ENCODE measurements at places on chromosomes 13 and 19. TPM values are rescaled to one million over a fixed set of nuclear protein-coding genes. Genes with fewer than 3 reads are reported as not detected.

Gene MYADM
- total RNA-seq, result 2.4 TPM

Gene CD37
- 0.82 TPM for total RNA-seq

Gene PCSK4
- total RNA-seq, result 3.7 TPM

Gene CADM4
- total RNA-seq, result 93.3 TPM

Gene ZNF627
- 106 TPM for total RNA-seq

Gene ZNF675
- 70.9 TPM for total RNA-seq

Gene APC2
- 116 TPM for total RNA-seq

Gene DPF1
- total RNA-seq, result 39.9 TPM

Gene BRME1
- total RNA-seq, result 13.0 TPM

Gene SIAH3
- 8.2 TPM for total RNA-seq

Gene VSTM1
- total RNA-seq, result not detected

Gene CERS4
- 57.9 TPM for total RNA-seq

Gene TEKTIP1
- 0.41 TPM for total RNA-seq

Gene NCCRP1
- total RNA-seq, result not detected

Gene METTL21C
- total RNA-seq, result 0.41 TPM

Gene TEX29
- total RNA-seq, result not detected

Gene KL
- total RNA-seq, result 2.0 TPM

Gene ANGPTL4
- 0.82 TPM for total RNA-seq

Gene ZNF121
- 106 TPM for total RNA-seq

Gene C13orf46
- total RNA-seq, result under 0.01 TPM

Gene NLRP9
- not detected for total RNA-seq

Gene CNFN
- total RNA-seq, result not detected

Gene EID2B
- total RNA-seq, result 24.1 TPM

Gene GZMM
- total RNA-seq, result 0.41 TPM

Gene KIR3DL2
- not detected for total RNA-seq

Gene FAM216B
- total RNA-seq, result 0.41 TPM

Gene SIGLEC10
- 1.2 TPM for total RNA-seq

Gene CELF5
- total RNA-seq, result 50.1 TPM

Gene ZNF556
- total RNA-seq, result under 0.01 TPM

Gene RAVER1
- total RNA-seq, result 2.4 TPM

Gene LGALS16
- total RNA-seq, result not detected

Gene SIGLEC12
- not detected for total RNA-seq

Gene PLA2G4C
- total RNA-seq, result 11.4 TPM

Gene TNNT1
- 2.4 TPM for total RNA-seq

Gene HNRNPA1L2
- 9.4 TPM for total RNA-seq

Gene OLFM4
- total RNA-seq, result 0.41 TPM

Gene CC2D1A
- total RNA-seq, result 10.2 TPM

Gene CASP14
- total RNA-seq, result not detected

Gene PIK3R2
- total RNA-seq, result 24.9 TPM

Gene EXOC3L2
- not detected for total RNA-seq

Gene CD22
- not detected for total RNA-seq

Gene LGALS7B
- total RNA-seq, result not detected

Gene GNG8
- not detected for total RNA-seq

Gene MUC16
- not detected for total RNA-seq

Gene SLC6A16
- total RNA-seq, result not detected

Gene ZNF772
- total RNA-seq, result 66.0 TPM

Gene COL4A2
- total RNA-seq, result 47.3 TPM

Gene SPRED3
- 1.6 TPM for total RNA-seq
